Stimulated activated naive CD8-positive, alpha-beta T cell treated with anti-CD3 and anti-CD28 coated beads, Interleukin-15, Interleukin-2, amounts not matched to agents 100 U/mL and 50 U/mL, for 24 hours (primary cell): ENCODE measurements at places on chromosomes 5 and 9.
A peak's percentile ranks its signal among the peaks of the same experiment; 100 is the strongest.

DNA sequence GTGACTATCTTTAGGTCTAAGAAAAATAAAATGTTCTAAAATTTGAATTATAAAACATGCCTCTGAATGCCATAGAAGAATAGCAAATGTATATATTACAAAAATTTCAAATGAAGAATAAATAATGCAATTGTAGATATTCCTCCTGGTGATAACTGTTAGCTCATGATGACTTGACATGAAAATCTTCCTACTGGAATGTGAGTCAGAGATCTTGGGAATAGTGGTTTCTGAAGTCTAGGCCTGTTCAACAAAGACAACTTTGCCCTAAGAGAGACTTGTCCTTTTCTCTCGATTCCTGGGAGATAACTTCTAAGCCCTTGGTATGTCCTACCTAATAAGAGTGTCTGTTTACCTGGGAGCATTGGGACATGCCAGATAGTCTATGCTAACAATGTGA, 746.3 kb upstream of the RIOK2 start:
- no peak for DNase-seq

GRCh38 chr5:172093965-172094364, 87.5 kb upstream of the FBXW11 start:
- DNase-seq: no peak

DNA sequence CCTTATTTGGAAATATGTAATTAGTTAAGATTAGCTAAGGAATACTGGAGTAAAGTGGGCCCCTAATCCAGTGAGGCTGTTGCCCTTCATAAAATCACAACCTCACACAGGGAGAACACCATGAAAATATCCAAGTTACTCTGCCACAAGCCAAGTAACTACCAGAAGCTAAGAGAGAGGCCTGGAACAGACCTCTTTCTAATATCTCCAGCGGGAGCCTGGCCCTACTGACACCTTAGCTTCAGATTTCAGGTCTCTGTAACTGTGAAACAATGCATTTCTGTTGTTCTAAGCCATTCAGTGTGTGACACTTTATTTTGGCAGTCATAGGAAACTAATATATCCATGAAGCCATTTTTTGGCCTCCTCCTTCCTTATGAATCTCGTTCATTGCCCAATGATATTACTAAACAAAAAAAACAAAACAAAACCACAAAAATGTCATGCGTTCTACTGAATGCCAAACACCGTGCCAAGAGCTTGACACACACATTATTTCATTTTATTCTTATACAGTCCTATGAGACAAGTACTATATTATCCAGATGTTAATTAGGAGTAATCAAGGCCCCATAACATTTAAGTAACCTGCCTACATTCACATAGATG, 699.0 kb downstream of the MAT2B start:
- DNase-seq: no peak

DNA sequence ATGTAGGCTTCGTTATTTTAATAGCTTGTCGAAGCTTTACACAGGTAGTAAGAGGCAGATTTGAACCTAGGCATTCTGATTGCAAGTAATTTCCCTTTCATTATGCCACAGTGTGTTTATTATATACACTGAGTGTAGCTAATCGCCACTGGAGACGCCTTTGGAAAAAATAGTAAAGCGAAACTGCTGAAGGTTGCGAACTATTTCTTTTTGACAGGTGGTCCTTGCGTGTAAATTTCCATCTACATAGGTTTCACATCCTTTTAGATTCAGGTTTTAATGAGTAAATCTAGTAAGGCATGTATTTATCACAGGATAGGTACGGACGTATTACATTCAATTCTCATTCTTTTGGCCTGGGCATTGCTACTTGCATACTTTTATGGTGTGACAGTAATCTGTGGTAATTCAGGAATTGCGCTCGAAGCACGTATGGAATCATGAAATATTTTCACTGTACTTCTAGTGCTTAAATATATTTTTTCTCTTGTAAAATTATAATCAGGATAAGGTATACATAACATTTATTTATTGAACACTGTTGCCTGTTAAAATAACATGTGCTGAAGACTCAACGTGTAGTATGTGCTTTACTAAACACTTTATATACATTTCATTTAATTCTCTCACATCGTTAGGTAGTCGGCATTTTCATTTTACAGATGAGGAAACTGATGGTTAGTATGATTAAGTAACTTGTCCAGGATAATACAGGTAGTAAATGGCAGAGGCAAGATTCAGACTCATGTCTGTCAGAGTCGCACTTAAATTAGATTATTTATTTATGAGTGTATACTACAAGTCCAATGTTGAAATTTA, 1.8 kb downstream of the MARCHF6 start:
- no peak for DNase-seq

GRCh38 chr5:77322406-77322805, 111.9 kb downstream of the PDE8B start:
- no peak for DNase-seq

- no peak for DNase-seq
Measured at GRCh38 chr5:151696470-151697061, 9.9 kb upstream of the SPARC start.

DNA sequence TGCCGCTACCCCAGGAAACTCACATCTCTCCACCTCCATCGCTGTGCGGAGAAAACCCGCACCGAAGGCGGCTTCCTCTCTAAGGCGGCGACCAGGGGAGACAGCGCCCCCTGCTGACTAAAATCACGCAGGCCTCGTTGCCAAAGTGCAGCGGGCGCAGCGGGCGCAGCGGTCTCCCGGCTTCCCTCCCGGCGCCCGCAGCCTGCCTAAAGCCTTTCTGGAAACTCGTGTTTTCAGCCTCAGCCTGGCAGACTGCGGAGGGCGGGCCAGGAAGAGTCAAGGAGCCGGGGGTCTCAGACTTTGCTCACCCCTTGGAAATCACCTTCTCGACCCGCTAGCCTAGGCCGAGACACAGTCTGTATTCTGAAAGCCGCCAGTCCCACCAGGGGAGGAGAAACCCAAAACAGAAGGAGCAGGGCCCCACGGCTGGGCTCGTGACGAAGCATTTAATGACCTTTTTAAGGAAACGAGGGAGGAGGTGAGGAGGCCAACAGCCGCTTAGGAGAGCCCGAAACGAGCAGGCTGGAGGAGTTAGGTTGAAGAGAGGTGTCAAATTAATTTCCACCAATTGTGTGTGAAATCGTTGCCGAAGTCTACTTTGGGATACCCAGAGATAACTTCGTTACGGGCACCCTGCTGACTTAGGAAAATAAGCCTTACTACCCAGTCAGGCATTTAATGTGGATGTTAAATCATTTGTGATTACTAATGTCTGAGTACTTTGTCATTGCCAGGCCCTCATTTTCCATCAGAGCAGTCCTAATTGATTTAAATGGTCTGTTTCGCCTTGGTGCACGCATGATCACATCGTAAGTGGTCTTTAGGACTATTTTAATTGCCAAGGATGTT, 7.3 kb upstream of the FOXB2 start:
- peak; percentile 79 for DNase-seq

- no peak for DNase-seq
Measured at GRCh38 chr9:134125413-134126095, 10.3 kb upstream of the WDR5 start.

GRCh38 chr5:106522296-106522695, 1148.4 kb downstream of the EFNA5 start:
- DNase-seq: no peak

DNA sequence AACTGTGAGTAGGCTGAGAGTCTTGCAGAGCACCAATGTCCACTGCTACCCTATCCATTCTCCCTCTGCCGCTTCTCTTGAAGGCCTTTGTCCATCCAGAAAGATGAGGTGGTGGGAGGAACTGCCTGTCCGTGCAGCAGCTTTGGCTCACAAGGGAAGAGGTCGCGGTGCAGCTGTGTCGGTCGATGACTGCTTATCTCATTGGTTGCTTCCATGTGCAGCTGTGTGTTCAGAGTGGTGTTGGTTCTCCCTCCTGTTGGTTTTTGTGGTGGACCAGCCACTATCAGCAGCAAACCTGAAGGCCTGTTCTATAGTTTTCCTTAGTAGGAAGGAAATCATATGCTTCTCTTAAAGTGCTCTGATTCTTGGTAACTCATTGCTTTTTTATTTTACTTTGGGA, 40.7 kb downstream of the SPTAN1 start:
- DNase-seq: no peak

GRCh38 chr9:124110307-124110915, 98.8 kb downstream of the LHX2 start:
- DNase-seq: peak; percentile 63

GRCh38 chr9:31969552-31969951, 414.9 kb upstream of the ACO1 start:
- DNase-seq: no peak

- no peak for DNase-seq
Measured at GRCh38 chr9:129280623-129281271, 102.7 kb upstream of the IER5L start.

GRCh38 chr9:104915049-104915448, 12.9 kb downstream of the ABCA1 start:
- DNase-seq: no peak

DNA sequence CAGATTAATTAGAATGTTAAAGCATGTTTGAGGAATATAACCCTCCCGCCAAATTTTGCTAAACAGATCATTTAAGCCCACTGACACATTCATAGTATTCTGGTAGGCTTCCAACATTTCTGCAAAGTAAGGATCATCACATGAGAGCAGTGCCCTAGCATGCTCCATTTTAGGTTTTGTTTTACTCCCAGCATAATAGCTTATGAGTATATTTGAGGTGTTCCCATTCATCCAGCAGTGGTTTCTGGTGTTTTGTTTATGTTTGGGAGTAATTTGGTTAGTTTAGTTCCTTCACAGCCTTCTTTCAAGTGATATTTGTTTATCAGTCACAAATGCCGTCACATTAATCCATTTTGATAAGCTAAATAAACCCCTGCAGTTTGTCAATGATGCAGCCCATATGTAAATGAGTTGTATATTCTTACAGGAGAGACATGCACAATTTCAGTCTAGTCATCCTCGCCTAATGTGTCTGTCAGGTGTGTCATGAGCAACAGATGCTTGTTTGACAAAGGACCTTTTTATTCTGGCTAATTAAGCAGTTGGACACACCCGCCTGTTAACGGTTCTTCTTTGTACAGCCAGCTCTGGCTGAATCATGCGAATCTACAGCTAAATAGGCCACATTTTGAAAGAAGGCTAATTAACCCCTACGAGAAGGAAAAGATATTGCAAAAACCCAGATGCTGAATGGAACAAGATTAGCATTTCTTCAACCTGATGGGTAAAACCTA, 124.4 kb downstream of the RFX3 start:
- DNase-seq: no peak

GRCh38 chr5:137497396-137498290, 1.5 kb downstream of the SPOCK1 start:
- DNase-seq: no peak

DNA sequence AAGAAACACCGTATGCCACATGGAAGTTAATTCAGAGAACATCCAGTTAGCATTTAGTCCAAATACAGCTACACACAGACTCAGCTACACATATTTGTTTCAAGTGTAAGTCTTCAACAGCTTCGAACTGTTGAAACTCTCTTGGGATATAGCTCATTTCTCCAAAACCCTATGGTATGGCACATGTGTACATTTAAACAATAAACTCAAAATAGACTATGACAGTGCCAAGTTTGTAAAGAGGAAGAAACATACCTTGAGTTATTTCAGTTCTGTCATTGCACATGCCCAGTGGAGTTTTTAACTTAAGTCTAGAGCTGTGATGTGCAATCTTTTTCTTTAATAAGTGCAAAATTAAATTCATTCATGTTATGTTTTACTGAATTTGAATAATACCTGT, 155.1 kb upstream of the RAI14 start:
- DNase-seq: no peak

DNA sequence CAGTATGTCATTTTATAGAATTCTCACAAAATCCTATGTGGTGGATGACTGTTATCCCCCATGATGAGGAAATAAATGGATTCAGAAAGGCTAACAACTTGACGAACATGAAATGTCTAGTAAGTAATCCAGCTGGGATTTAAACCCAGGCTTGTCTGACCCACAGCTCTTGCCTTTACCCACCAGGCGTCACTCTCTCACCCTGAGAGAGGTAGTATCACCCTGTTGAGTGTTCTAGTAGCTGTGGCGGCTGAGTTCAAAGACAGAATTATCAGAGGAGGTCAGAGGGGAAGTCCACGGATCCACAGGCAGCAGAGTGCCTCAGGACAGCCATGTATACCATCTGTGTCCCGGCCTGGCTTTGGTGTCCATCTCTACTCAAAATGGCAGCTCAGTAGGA, 113.8 kb downstream of the ZNF462 start:
- DNase-seq: no peak

DNA sequence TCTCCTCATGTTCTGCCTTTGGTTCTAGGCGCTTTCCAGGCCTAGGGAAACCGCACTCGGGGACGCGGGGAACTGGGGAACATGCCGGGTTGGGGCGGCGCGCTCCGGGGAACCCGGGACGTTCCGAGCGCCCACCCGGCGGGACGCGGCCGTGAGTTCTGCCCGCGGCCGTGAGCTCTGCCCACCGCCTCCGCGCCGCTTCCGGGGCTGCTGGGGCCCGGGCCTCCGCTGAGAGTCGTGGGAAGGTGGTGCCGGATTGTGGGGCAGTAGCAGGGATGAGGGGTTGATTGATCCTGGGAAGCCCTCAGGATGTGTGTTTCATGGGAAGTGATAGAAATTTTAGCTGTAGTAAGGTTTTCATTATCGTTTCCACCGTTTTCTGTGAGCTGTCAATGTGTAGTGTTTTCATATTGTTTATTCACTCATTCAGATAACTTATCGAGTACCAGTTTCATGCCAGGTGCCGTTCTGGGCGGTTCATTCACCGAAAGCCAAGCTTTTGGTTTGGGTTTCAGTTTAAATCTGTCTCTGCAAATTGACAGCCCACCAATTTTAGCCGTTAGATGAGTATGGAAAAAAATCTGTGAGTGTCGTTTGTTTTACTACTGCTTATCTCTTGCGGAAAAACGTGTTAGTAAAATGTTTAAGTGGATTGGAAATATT, 657 bp downstream of the MTRR start:
- DNase-seq: peak; percentile 49

DNA sequence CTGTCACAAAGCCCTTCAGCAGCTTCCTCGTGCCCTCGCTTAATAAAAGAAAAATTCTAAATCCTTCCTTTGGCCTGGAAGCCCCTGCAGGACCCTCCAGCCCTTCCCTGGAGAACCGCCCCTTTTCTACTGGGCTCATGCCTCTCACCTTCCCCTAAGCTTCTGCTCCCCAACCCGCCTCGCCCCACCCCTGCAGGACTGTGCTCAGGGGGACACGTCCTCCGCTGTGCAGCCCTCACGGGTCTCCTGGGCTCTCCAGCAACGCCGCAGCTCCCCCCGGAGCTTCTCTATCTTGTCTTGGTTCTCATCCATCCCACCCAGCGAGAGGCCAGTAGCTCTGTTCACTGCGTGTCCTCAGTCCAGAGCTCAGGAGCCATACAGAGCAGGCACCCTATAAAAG, 65.6 kb upstream of the SARDH start:
- no peak for DNase-seq

- DNase-seq: no peak
Measured at GRCh38 chr9:120505186-120505585, 74.8 kb downstream of the CDK5RAP2 start.

DNA sequence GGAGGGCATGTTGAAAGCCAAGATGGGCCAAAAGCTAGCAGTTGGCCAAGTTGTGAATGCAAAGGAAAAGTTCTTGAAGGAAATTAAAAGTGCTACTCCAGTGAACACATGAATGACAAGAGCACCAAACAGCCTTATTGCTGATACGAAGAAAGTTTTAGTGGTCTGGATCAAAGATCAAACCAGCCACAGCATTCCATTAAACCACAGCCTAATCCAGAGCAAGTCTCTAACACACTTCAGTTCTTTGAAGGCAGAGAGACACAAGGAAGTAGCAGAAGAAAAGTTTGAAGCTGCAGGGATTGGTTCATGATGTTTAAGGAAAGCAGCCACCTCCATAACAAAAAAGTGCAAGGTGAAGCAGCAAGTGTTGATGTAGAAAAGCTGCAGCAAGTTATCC, 71.6 kb downstream of the ERCC6L2 start:
- no peak for DNase-seq

GRCh38 chr9:131297903-131298302, 8.4 kb downstream of the PLPP7 start:
- no peak for DNase-seq
